Activated naive CD8-positive, alpha-beta T cell treated with anti-CD3 and anti-CD28 coated beads, Interleukin-2, amount 10 ng/mL, durations not matched to agents 7 days and 5 days (primary cell): ENCODE measurements at places on chromosomes 2 and 18. TPM values are rescaled to one million over a fixed set of nuclear protein-coding genes. Genes with fewer than 3 reads are reported as not detected.

UGT1A3 gene
- total RNA-seq, result not detected

CYBRD1 gene
- 1.1 TPM for total RNA-seq

CAPN14 gene
- total RNA-seq, result 0.28 TPM

SLC14A1 gene
- total RNA-seq, result 3.1 TPM
